Right forelimb (tissue), 1 donor: ENCODE measurements at places on chromosomes 3 and 15.
A peak's percentile ranks its signal among the peaks of the same experiment; 100 is the strongest.

DNA sequence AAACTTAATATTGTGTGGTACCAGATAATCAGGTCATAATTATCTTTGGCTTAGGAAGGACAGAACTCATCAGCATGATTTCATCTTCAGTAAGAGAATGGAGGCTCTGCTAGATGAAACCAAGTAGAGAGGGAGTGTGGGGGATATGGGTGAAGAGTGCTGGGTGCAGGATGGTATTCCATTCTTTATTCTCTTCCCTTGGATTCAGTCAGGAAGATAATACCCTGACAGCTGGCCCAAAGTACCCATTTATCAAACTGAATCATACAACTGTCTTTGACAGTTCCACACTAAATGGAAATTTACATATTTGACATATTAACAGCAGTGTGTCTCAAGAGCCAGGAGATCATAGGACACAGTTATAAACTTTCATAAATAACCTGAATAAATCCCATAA is 44.7 kb downstream of the GOLIM4 start:
- DNase-seq, result no peak

GRCh38 chr15:92586966-92587365 is 68.6 kb downstream of the FAM174B start:
- no peak for DNase-seq

DNA sequence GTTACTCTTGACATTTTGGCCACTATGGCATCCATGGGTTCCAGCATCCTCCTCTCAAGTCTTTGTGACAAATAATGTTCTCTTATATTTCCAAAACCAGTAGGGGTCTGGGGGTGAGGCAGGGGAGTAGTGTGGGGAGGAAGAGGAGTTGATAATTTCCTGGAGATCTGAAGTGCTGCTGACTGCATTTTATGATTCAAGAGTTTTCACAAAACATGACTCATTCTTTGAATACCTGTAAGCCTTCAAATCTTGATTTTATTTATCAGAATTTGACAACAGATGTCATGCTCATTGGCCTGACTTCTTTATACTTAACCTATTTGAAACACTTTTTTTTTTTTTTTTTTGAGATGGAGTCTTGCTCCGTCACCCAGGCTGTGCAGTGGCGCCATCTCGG is 98.8 kb upstream of the PLXND1 start:
- no peak for DNase-seq

- no peak for DNase-seq
Observed at GRCh38 chr15:60869851-60870250, 359.3 kb downstream of the RORA start.

- no peak for DNase-seq
Observed at GRCh38 chr3:171712171-171712938, 97.9 kb downstream of the PLD1 start.

DNA sequence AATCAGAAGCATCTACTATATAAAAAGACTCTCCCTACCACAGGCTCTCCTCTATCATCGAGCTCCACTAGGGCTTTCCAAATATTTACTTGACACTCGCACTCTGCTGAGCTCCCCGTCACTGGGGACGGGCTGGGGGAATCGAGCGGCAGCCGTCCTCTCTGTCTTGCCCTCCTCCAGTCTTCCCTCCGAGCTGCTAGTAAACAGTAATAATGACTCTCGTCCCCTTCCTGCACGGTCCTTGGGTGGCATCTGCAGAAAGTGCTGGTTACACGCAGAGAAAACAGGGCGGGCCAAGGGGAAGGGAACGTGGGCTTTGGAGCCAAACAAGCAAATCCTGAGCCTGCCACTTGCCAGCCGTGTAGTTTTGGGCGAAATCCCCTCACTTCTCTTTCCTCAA is 96.6 kb downstream of the LRIG1 start:
- peak; percentile 22 for DNase-seq

DNA sequence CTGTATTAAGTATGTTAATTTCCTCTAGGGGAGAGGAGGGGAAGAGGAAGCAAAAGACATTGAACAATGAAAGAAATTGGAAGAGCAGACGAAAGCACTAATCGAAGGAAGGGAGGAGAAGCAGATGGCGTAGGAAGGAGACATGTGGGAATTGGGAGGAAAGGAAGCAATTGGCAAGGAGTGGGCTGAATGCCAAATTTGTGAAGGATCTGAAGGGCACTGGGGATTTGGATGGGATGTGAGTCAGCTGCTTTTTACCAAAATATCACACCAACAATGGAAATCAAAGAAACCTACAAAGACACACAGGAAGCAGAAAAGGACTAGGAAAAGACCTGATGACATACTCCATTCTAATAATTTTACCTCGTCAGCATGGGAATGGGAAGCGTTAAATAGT is 1029.8 kb downstream of the ROBO1 start:
- DNase-seq, result no peak
